Thymus (tissue), 14 donors: ENCODE measurements at places on chromosomes 3 and 15. TPM values are rescaled to one million over a fixed set of nuclear protein-coding genes. Genes with fewer than 3 reads are reported as not detected.
A peak's percentile ranks its signal among the peaks of the same experiment; 100 is the strongest.

Gene PPARG
- 8.8 TPM for polyA plus RNA-seq

Gene NEK4
- 9.5 TPM for polyA plus RNA-seq

Gene TNNC1
- 10.2 TPM for polyA plus RNA-seq

Gene ROBO1
- 13.3 TPM for polyA plus RNA-seq

Gene TMED3
- 59.0 TPM for polyA plus RNA-seq

Gene CFAP92
- polyA plus RNA-seq: 2.0 TPM

Gene FBXO40
- 0.02 TPM for polyA plus RNA-seq

Gene CDHR4
- polyA plus RNA-seq: 0.18 TPM

Gene CERS3
- 2.2 TPM for polyA plus RNA-seq

Gene ZNF662
- polyA plus RNA-seq: 5.5 TPM

Gene PDZRN3
- polyA plus RNA-seq: 3.9 TPM

Gene MTMR10
- polyA plus RNA-seq: 17.2 TPM

Gene BFSP2
- 3.8 TPM for polyA plus RNA-seq

- DNase-seq: peak; percentile 88
Observed at GRCh38 chr3:194395778-194396538, 3.1 kb downstream of the GP5 start.

DNA sequence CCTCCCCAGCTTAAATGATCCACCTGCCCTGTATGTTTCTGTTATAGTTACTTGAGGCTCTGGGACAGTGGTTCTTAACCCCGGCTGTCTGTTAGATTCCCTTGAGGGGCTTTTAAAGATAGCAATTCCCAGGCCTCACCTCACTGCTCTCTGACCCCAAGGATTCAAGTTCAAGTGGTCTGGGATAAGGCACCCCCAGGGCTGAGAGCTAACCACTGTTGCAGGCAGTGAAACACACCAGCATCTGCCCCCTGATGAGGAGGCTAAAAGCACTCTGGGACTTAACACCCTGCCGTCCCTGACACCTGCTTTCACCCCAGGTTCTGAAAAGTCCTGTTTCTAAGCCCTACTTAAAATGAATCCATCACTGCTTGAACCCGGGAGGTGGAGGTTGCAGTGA is 103.7 kb downstream of the LRRK1 start:
- no peak for DNase-seq

DNA sequence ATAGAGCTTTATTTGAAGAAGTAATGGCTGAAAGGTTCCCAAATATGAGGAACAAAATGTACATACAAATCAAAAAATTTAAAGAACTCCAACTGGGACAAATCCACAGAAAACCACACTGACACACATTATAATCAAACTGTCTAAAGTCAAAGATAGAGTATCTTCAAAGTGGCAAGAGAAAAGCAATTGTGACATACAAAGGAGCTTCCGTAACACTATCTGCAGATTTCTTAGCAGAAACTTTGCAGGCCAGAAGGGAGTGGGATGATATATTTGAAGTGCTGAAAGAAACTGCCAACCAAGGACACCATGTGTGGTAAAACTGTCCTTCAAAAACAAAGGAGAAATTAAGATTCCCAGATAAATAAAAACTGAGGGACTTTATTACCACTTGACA is 91.9 kb downstream of the SENP2 start:
- no peak for DNase-seq

DNA sequence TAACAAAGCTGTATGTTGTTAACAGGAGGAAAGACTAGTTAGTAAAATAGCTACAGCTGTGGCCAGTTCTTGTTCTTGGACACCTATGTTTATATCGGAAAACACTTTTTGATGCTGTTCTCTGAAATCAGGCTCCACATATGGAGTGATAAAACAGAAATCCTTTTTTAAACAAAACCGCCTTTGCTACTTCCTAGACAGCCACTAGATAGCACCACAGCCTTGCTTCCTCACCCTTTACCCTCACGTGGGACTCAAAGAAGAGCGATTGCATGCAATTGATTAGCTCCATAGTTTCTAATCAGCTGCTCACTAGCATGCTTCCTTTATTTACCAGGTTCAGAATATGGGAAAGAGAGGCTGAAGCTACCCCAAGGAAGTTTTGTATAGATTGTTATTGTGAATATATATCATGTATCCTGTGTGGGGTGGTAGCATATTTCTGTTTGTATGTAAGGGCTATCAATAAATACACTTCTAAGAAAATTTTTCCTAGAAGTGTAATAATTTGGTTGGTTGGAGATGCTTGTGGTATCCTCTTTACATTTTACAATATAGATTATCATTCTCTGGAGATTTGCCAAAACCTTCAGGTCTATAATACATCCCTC is 4.3 kb upstream of the MTFMT start:
- DNase-seq: peak; percentile 18

- DNase-seq: no peak
Observed at GRCh38 chr3:7062714-7063113, 201.8 kb downstream of the GRM7 start.

GRCh38 chr3:33278163-33278562 is 921 bp downstream of the FBXL2 start:
- DNase-seq: no peak

DNA sequence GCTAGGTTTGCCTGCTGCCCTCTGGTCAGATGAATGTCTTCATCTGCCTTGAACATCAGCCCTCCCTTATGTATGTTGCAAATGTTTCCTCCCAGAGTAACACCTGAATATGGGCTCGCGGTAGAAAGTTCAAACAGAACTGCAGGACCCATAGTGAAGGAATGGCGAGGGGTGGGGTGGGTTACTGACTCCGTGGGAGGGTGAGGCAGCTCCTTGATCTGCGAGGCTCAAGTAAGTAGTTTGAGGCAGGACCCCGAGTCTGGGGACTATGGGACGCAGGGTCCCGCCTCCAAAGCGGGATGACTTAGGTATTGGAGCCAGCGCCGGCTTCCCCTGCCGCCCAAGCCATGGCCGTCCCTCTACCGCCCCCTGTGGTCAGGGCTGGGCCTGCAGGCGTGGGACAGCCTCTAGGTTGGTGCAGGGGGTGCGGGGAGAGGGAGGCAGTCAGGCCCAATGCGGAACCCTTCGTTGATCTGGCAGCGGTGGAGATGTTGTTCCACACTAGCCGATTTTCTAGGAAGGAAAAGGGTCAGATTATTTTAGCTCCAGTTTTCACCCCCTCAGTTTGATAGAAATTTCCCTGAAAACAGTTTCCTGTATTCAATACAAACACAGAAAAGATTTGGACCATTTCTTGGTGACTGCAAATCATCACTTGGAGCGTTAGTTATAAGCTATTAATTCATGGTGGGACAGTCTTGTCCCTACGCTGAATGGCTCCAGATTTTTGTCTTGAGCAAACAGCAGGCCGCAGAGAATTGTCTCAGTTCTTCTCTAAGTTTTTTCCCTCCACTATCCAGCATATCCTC is 72.3 kb downstream of the CORO2B start:
- DNase-seq: peak; percentile 52

GRCh38 chr15:65583701-65584100 is 27.2 kb downstream of the INTS14 start:
- DNase-seq: peak; percentile 74

- DNase-seq: no peak
Observed at GRCh38 chr15:95626501-95627361, 703.8 kb upstream of the NR2F2 start.

DNA sequence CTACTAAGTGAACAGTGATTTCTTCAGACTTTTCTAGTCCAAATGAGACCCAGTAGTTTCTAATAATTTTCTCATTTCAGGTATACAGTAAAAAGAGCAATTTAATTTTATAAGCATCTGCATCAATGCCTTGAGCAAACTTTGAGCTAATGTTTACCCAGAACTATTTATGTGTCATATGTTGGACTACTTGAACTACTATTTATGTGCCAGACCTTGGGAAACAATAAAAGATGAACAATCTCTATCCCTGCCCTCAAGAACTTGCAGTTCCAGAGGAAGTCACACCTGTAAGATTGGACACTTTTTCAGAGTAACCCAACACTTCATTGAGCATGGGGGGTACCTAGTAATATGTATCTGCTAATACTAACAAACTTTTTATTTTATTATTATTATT is 2.3 kb upstream of the UBE3A start:
- no peak for DNase-seq

DNA sequence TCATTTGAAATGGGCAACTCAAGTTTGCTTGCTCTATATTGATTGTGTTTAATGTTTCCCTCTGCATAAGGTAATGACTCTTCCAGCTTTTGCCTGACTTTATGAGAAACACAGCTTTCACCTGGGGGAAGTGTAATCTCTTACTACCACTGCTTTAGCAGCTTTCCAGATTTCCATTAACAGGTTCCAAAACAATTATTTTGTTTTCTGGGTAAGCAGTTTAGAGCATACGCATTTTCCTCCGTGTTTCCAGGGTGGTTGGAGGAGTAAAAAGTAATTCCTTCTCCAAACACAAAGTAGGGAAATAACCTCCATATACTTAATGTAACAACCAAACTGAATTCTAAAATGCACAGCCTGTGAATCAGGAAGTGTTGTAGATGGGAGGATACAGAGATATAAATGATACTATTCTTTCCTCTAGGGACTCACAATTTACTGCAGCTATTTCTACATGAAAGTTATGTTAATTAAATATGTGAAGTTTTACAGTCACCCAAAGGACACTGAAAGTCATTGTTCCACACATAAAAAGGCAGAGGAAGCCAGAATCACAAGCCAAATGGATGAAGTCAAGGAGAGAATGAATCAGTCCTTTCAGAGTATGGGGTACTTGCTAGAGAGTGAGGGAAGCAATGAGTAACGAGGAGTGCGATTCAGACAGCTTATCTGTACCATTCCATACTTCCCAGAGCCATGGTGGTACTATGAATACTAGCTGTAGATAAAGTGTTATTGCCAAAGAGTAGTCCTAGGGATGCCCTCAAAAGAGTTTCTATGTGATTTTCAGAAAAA is 16.6 kb downstream of the ST3GAL6 start:
- no peak for DNase-seq

DNA sequence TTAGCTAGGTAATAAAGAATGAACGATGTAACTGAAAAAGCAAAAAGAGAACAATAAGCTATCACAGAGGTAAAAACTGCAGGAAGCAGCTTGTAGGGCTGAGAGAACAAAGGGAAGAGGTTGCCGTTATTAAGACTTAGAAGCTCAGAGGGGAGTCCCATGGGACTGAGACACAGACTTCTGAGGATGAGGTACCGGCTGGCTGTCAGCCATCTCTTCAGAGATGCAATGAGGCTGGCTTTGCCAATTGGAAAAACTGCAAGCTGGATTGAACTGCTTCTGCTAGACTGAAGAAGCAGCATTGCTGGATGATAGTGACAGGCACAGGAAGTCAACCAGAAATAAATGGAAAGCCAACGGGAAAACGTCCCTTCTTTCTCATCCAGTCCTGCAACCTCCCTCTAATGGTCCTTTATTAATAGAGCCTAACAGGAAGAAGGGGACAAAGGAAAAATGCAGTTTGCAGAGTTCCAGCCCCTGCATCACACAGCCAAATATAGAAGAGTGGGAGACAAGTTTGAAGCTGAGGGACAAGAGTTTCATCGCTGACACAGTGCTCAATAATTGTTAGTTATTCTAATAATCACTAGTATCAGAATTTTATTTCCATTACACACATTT is 21.1 kb upstream of the KLHL6 start:
- no peak for DNase-seq

DNA sequence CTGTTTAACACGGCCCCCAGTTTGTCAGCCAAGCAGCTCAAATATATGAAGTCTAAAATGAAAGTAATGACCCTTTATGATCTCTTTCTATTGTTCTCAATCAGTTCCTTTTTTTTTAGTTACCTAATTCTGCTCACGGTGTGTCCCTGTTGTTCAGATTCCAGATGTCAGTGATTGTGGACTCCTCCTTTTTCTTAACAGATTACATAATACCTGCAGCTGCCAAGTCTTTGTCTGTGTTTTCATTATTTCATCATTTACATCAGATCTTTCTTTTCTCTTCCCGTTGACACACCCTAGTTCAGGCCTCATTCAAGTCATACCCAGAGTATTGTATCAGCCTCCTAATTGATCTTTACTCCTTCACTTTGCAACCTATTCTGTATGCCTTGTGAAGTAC is 56.1 kb upstream of the SKIL start:
- DNase-seq: no peak

GRCh38 chr3:188187053-188187452 is 33.1 kb downstream of the LPP start:
- no peak for DNase-seq

DNA sequence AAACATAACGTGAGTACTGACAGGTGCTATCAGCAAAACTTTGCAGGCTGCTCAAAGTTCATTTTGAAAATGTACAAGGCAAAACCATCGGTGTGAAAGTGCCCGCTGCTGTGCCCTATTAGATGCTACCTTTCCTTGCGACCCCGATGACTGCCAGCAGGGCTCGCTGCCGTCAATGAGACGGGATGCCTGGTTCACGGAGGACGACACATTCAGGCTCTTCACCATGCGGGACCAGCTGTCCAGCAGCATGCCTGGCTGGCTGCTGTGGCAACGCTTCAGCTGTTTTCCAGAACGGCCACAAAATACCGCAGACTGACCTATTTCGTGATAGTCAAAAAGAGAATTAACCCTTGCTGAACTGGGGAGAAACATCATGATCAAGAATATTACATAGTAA is 92.7 kb upstream of the OCA2 start:
- DNase-seq: no peak

- DNase-seq: no peak
Observed at GRCh38 chr3:187628169-187628568, 42.0 kb downstream of the SST start.

DNA sequence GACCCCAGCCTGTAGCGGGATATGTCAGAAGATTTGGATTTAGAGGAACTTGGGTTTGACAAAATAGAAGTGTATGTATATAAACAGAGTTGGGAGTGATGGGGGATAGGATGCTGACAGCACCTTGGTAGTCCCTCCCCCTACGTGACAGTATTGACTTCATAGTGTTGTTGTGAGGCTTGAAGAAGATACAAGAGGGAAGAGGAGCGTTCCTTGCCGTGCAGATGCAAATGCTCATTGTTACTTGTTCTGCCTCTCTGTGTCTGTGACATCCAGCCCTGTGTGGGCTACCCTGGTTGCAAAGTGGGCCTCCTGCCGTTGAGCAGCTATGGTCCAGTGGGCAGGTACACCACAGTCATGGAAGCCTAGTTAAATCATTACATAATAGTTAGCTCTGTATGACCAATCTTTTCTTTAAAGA is 45.0 kb downstream of the SMAD3 start:
- DNase-seq: no peak

- no peak for DNase-seq
Observed at GRCh38 chr15:83682476-83683088, 28.7 kb downstream of the ADAMTSL3 start.

- DNase-seq: peak; percentile 69
Observed at GRCh38 chr15:83559310-83559966, 94.5 kb upstream of the ADAMTSL3 start.

DNA sequence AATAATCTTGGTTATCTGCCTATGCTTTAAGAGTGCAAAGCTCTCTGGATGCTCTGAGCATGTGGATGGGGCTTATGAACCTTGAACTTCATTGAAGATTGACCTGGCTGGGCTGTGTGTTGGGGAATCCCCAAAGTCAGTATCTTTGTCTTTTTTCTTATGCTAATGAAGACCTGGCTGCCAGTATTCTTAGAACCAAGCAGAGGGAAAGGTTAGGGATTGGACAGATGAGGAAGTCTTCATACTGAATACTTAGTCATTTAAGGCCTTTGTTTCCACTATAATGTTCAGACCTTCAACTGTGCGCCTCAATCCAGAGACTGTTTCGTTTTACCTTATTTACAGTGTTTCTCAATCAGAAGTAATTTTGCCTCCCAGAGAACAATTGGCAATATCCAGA is 42.5 kb upstream of the CMTM7 start:
- DNase-seq: no peak
